LoVo (cell line): ENCODE measurements at places on chromosomes 12 and 14.

DNA sequence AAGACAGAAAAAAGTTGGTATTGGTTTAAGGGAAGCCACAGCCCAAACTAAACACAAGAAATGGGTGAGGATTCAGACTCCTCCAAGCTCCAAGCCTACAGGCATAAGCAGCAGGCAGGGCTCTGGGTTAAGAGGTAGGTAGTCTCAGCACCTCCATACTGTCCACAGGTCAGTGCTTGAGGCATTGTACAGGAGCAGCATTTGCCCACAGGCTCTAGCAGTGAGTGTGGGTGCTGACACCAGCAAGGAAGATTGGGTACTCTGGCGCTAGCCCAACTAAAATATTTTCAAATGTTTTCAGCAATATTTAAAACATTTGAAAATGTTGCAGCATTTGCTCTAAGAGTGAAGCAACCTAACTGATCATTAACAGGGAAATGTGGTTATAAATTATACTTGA is 33.1 kb downstream of the FERMT2 start:
- DNase-seq, result no peak

DNA sequence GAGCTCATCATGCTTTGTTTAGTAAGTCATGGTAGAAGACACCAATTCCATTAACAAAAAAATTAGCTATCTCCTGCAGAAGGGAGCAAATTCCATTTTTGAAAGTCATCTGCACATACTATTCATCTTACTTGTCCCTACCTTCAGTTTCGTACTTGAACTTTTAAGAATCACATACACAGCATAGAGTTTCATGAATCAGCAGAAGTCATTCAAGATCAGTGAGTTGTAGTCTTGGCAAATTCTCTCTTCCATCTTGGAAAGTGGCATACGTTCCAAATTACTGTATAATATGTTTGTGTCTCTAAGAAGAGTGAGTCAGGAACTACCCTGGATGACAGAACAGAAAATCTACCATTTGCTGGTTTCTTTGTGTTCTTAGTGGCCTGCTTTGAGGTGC is 14.1 kb downstream of the VRK1 start:
- DNase-seq, result no peak

DNA sequence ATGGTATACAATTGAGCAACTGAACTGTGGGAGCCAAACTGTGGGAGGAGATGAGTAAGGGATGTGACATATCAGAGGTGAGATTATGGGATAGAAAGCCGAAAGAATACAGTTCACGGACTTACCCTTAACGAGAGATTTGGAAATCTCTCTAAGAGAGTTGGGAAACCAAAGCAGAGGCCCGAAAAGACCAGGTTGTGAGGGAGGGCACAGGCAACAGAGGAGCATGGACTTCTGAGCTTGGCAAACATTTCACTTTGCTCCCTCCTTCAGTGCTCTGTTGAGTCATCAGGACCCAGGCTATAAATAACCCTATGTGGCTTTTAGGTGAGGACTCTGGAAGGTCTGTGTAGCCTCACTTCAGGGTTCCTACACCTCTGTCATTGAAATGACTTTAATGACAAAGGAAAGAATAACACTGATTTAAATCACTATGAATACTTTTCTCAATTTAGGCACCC is 120.6 kb downstream of the TGFB3 start:
- peak; percentile 2 for DNase-seq

- DNase-seq, result no peak
These were observed 55.7 kb downstream of the TMX1 start for GRCh38 chr14:51295646-51296263.

DNA sequence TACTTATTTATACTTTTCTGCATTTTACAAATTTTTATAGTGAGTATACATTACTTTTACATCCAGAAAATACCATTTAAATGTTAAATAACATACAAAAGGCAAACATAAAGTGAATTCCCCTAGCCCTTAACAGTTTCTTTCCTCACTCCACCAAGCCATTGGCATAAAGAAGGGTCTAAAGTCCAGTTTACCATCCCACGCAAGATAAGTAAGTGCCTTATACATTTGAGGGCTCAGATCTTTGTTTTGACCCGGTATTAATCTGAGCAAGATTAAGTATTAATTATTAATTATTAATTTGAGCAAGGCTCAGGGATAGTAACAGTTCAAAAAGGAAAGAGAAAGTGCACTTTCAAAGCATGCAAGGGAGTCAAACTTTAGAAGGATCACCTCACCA is 182.9 kb downstream of the DICER1 start:
- DNase-seq, result no peak

GRCh38 chr12:104974626-104975290 is 11.4 kb upstream of the NOPCHAP1 start:
- DNase-seq, result no peak

GRCh38 chr12:16165506-16165905 is 112.0 kb downstream of the SLC15A5 start:
- peak; percentile 61 for DNase-seq

- DNase-seq, result no peak
These were observed 23.6 kb downstream of the FBRSL1 start for GRCh38 chr12:132513458-132514135.

DNA sequence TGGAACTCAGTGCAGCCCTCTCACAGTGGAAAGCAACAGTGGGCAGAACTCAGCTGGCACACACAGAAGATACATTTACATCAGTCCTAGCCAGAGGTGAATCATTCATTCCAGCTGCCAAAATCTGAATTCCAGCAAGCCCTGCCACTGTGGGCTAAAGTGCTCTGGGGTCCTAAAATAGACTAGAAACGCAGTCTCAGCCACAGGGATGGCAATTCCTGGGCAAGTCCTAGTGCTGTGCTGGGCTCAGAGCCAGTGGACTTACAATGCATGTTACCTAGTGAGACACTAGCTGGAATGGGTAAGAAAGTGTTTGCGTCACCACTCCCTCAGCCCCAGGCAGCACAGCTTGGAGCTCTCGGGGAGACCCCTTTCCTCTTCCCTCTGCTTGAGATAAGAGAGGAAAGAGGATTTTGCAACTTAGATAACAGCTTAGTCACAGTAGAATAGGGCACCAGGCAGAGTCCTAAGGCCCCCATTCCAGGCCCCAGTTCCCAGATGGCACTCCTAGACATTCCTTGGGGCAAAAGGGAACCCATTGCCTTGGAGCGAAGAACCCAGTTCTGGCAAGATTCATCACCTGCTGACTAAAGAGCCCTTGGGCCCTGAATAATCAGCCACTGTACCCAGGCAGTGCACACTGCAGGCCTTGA is 592.9 kb downstream of the FSCB start:
- DNase-seq, result no peak

GRCh38 chr12:116650062-116650461 is 87.8 kb downstream of the SPRING1 start:
- no peak for DNase-seq

DNA sequence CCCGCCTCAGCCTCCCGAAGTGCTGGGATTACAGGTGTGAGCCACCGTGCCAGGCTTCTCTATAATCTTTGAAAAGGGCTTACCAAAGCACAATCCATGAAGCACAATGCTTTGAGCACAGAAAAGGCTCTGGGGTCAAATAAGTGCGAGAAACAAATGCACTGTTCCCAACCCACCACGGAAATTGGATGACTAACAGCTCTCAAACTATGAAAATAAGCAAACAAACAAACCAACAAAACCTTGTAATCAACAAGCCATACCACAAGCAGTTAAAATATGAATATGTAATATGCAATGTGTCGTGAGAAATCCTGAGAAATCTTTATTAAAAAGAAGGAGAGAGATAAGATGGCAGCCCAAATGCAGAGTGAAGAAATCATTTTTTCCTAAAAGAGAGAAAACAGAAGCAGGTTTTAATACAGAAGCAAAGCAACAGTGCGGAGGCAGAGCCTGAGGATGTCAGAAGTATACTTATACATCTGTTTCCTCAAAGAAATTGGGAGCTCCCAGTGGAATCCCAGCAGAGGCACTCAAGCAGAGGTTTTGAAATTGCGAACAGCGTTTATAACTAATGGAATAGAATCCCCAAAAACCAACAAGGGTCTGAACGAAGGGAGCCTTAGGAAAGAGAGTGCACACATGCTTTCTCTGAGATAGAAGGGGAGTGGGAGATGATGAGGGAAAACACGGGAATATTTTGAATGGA is 17.1 kb downstream of the SMCO2 start:
- no peak for DNase-seq

- DNase-seq, result peak; percentile 81
These were observed 23.6 kb downstream of the HSP90AA1 start for GRCh38 chr14:102063109-102063807.

DNA sequence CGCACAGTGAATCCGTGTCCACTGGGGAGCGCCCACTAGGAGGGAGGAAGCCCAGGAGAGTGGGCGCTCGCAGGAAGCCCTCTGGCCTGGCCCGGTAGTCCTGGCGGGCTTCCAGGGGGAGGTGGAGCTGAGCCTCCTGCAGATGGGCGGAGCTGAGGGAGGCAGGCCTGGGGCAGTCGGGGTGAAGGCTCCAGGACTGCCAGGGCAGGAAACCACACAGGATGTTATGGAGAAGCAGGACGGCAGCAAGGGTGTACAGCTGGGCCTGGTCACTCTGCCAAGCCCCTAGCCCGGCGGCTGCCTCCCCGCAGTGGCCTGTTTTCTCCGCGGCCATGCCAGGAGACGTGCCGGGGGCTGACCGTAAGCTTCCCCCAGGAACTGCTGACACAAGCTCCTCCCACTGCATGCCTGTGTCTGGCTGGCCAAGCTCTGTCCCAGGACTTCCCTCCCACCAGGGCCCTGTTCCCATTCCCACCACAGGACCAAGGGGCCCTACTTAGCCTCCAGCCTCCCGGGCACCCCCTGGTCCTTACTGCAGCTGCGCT is 143.4 kb upstream of the C14orf180 start:
- DNase-seq, result no peak

GRCh38 chr12:69266036-69266635 is 26.8 kb downstream of the CPSF6 start:
- DNase-seq, result no peak

DNA sequence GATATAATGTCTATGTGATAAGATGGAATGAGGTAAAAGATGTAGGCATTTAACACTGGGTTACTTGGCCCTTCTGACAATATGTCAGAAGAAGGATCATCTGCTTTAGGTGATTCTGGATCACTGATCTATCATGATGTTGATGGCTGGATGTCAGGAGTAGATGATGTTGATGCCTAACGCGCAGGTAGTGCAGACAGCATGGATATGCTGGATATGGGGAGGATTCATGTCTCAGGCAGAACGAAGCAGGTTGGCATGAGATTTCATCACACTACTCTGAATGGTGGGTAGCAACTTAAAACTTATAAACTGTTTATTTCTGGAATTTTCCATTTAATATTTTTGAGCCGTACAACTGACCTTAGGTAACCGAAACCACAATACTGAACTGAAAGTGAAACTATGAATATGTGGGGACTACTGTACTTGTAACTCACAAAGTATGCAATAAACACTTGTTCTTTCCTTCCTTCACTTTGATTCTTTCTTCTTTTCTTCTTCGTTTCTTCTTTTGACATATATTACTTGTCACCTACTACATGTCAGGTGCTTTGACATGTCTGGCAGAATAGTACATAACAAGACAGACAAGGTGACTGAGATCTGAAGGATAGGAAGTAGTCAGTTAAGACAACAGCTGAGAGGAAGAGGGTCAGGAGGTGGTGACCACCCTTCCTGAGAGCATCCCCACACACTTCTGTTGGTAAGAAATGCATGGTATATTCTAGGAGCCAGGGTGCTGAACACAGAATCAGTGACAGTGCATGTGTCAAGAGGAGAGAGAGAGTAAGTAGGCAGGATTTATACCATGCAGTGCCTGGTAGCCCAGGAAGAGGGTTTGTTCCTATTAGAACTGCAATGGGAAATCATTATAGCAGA is 238.8 kb downstream of the PPFIA2 start:
- DNase-seq, result peak; percentile 23
